ENCODE measurements at places on chromosomes 11 and 22.

- peak; percentile 36 for DNase-seq
Measured at GRCh38 chr22:25110846-25111578, 88.6 kb upstream of the CRYBB3 start.

GRCh38 chr11:131633921-131634715 lies 263.7 kb downstream of the NTM start:
- DNase-seq = no peak

- DNase-seq = no peak
Measured at GRCh38 chr11:96524475-96524874, 134.7 kb downstream of the JRKL start.

GRCh38 chr22:23698094-23698493 lies 7.3 kb downstream of the RGL4 start:
- DNase-seq = no peak

GRCh38 chr11:17351510-17352176 lies at the start of gene NCR3LG1:
Gene NCR3LG1 (plus strand): TSS chr11:17351800. CDS start chr11:17351970, 170 bp downstream.
- peak; percentile 70 for DNase-seq

- no peak for DNase-seq
Measured at GRCh38 chr11:72195518-72196270, 3.8 kb downstream of the FOLR1 start.

- no peak for DNase-seq
Measured at GRCh38 chr11:7528514-7529049, 14.8 kb downstream of the PPFIBP2 start.

- no peak for DNase-seq
Measured at GRCh38 chr11:44557464-44557863, 8.0 kb upstream of the CD82 start.

DNA sequence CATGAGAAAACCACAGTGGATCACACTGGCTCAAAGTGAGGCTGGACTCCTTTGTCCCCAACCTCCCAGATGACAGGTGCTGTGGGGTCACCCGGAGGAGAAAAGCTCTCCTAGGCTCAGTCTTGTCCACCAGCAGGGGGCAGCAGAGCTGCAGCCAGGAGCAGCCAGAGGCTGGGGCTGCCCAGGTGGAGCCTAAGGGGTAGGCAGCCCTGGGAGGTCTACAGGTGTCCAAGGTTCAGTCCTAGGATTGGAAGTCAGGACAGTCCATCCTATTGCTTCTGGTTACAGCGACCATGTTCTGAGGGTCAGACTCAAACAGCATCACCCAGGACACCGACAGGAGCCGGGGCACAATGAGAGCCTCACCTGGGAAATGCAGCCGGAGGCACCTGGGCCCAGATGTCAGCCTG lies 77.6 kb upstream of the IGLL5 start:
- DNase-seq = peak; percentile 67

GRCh38 chr11:83070731-83071566 lies 748 bp downstream of the RAB30 start:
- DNase-seq = peak; percentile 43

DNA sequence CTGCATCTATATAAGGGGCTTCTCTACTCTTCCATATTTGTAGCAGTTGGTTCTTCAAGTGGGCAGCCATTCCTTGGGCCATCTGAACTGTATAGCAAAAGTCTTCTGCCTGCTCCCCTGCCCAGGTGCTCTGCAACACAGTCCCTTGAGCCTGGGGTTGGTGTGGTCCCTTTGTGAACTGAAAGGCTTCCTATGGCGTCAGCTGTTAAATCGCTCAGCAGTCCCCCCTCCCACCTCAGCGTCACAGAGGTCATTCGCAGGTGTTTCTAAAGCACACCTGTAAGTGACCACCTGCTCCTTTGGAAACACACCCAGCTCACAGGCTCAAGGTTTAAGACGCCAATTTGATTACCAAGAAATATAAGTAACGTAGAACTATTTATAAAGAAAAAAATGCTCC lies 37.0 kb downstream of the CYB5R2 start:
- DNase-seq = no peak

DNA sequence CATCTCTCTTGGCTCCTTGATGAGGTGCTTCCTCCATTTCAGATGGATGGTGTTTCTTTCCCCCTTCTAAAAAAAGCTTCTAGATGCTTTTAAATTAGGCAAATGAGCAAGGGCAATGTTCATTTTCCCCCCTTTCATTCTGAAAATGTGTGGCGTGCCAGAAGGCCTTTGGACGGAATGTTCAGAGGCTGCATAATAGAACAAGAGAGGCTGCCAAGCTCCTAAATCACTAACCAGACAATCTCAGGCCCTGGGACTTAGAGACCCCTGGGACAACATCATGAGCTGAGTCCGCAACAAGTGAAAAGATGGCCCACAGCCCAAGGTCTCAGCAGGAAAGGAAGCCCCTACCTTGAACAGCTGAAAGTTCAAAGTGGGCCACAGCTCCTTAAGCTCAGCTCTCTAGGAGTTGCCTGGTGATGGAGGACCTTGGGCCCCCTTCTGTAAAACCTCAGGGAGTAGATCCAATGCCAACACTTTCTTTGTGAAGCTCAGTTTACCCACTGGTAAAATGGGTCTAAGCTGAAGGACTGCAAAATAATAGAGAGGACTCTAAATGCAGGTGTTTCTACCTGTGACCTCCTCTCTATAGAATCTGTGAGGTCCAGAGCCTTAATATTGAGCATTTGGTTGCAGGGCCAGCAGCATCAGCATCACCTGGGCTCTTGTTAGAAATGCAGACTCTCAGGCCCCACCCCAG lies 144.0 kb downstream of the FBXO7 start:
- no peak for DNase-seq

DNA sequence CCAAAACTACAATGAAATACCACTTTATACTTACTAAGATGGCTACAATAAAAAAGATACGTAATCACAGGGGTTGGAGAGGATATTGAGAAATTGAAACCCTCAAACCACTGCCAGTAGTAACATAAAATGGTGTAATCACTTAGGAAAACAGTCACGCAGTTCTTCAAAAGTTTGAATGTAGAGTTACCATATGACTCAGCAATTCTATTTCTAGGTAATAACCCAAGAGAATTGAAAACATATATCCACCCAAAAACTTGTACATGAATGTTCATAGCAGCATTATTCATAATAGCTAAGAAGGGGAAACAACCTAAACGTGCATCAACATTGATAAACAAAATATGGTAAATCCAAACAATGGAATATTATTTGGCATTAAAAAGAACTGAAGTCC lies 24.4 kb upstream of the PSMA1 start:
- DNase-seq = no peak

DNA sequence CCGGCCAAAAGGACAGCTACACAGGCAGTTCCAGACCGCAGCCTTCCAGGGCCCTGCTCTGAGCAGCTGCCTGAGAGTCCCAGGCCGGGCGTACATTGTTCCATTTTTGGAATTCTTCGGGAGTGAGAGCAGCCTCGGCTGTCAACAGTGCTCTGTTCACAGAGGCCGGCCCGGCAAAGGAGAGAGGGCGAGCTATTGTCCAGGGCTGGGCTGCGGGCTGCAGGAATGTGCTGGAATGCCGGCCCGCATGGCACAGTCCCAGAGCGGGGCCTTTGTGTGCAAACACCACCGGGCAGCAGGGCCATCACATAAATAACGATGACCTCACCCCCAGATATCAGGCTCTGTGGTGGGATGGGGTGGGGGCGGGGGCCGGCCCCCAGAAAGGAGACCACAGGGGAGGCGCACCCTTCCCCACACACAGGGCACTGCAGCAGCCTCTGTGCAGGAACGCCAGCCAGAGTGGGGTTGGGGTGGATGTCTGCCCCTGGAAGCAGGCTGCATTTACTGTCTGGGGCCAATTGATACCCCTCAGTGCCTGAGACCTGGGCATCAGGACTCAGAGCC lies 15.8 kb downstream of the LINC01488 start:
- DNase-seq = no peak

DNA sequence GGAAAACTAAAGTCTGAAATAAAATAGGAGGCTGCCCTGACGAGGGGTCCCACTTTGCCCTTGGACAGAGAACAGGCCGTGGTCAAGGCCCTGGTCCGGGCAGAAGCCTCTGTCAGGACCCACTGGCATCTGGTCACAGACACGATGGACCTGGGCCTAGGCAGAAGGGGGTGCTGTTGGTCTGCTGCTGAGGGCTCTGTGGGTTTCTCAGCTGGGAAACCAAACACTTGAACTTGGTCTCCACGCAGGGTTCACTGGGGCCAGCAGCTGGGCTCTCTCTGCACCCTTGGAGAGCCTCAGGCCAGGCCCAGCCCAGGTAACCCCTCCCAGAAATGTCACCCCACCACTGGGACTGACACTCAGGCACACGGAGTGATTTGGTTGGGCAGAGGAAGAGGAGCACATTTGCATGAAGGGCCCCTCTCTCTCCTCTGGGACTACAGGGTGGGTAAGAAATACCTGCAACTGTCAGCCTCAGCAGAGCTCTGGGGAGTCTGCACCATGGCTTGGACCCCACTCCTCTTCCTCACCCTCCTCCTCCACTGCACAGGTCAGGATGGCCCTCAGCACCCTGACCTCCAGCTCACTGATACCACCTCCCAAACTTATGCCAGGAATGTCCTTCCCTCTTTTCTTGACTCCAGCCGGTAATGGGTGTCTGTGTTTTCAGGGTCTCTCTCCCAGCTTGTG lies 48.1 kb upstream of the TOP3B start:
- no peak for DNase-seq

DNA sequence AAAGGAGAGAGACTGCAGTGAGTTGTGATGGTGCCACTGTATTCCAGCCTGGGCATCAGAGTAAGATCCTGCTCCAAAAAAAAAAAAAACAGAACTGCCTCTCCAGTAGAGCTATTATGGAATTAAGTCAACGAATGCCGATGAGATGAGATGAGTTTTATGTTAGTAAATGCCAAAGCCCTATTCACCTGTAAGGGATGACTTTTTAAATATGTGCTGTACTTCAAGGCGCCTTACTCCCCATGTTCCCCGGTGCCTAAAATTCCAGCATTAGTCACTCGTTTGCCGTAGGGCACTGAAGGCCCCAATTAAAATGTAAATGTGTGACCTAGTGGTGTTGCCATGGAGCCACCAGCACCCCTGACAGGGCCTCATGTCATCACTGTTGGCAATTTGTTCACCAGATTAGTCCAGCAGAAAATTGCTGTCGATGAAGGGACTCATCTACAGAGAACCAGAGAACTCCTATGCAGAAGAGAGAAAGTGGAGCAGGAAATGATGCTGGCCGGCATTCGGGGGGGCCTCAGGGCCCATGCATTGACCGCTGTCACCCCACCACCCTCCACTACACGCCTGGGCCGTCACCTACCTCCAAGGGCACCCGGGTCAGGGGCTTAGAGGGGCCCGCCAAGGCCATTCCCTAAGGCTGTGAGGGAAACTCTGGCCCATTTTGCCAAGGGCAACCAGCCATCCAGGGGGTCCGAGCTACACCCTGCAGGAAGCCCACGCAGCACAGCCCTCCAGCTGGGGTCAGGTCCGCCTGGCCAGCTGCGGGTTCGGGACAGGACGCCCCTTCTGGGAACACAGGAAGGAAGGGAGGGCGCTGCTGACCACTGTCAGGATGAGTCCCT lies 17.8 kb downstream of the LIF start:
- DNase-seq = no peak

GRCh38 chr11:57585301-57585700 lies 12.2 kb upstream of the SERPING1 start:
- DNase-seq = no peak

GRCh38 chr11:67617243-67617953 lies 10.7 kb downstream of the NDUFV1 start:
- no peak for DNase-seq

- DNase-seq = no peak
Measured at GRCh38 chr11:61022311-61023085, 51.0 kb downstream of the CD6 start.

GRCh38 chr11:13183094-13183825 lies 94.3 kb upstream of the BMAL1 start:
- peak; percentile 39 for DNase-seq

DNA sequence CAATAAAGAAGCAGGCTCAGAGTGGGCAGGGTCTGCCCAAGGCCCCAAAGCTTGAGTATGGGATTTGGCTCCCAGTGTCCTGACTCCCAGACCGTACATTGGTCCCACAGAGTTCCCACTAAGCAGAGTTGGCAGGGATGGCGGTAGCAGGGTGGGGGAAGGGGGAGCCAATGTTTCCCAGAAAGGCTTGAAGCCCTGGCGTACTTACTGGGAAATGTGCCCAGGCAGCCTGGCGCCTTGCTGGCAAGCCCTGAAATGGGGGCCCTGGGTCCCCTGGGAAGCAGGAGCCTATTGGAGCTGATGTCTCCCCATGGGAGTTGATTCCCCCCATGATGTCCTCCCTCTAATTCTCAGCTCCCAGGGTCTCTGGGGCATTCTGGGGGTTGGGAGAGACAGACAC lies 9.3 kb downstream of the ARHGEF17 start:
- DNase-seq = no peak

- no peak for DNase-seq
Measured at GRCh38 chr11:47355283-47356128, 3.0 kb upstream of the MYBPC3 start.

DNA sequence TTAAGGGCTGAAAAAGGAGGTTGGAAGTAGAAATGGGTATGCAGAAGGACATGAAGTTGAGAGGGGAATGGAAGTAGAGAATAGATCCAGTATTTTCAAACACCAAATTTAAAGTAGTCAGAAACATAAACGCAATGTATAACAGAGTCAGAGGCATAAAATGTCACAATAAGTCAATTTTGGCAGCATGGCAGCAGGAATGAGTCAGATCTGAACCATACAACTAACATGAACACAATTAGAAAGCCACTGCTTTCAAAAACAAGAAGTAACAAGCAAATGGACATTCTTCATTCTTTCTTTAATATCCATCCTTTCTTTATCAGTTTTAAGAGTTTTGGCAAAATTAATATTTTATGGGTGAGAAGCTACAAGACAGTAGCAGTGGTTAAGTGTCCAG lies 2.5 kb downstream of the CHORDC1 start:
- no peak for DNase-seq

- no peak for DNase-seq
Measured at GRCh38 chr11:107707215-107707671, 4.6 kb downstream of the SLN start.

DNA sequence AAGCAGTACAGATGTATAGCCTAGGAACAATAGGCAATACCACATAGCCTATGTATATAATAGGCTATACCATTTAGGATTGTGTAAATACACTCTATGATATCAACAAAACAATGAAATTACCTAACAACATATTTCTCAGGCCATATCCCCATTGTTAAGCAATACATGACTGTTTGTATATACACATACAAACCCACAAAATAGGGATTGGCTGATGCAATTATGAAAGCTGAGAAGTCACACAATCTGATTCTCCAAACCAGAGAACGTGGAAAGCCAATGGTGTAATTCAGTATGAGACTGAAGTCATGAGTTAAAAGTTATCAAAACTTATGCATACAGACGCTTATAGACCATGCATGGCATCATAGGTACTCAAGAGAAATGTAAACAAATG lies 700.1 kb upstream of the RAG2 start:
- DNase-seq = no peak
